CD4-positive, alpha-beta T cell treated with Interleukin-21 for 1 hour (primary cell): ENCODE measurements at places on chromosomes 6 and 20.

DNA sequence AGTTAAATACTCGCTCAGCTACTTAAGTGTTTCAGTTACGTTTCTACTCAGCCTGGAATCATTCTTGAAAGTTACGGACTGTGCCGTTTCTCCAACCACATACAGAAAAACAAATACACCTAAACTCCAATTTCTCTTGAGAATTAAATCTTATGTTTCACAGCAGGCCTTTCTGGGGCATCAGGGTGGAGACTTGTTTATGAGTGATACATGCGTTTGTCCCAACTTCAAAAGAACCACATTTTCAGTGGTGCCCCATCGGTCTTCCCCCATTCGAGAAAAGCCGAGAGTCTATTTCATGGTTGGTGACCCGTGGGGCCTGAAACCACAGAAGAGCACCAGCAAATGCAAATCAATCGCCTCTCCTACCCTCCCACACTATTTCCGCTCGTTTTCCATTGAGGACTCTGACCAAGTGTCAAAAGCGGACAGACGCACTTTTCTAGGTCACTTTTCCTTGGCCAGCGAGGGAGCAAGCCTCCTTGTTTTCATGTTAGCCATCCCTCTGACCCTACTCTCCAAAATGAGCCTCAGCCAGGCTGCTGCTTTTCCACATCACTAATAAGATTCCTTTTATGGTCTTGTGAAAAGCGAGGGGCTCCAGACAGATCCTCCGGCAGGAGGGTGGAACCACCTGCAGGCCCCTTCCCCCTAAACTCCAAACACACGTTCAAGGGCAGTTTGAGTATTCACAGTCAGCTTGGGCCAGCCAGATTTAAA, 3.1 kb downstream of the JAG1 start:
- no peak for DNase-seq

DNA sequence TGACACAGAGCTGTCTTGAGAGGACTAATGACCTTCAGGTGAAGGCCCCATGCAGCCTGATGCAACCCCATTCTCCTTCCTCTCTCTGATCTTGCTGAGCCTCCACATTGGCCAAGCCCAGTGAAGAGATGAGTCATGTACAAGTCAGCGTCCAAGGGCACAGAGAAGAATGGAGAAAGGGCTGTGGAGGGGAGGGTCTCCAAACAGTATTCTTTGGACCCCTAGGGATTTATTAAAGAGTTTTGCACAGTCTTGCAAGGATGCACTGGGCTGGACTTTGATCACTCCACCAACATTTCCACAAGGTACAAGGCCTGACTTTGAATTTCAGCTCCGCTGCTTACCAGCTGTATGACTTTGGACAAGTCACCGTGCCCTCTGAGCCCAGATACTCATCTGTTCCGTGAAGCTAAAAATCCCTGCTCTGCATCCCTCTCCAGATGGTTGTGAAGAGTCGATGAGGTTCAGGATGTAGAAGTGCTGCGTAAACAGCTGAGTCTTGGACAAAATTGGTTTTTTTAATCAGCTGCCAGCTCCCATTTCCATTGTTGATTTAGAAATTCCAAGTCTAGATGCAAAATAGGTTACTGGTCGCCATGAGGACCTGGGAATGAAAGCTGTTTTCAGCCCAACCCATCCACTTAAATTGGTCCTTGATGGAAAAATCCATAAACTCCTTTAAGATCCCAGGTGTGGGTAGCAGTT, 14.1 kb upstream of the KCNG1 start:
- no peak for DNase-seq

DNA sequence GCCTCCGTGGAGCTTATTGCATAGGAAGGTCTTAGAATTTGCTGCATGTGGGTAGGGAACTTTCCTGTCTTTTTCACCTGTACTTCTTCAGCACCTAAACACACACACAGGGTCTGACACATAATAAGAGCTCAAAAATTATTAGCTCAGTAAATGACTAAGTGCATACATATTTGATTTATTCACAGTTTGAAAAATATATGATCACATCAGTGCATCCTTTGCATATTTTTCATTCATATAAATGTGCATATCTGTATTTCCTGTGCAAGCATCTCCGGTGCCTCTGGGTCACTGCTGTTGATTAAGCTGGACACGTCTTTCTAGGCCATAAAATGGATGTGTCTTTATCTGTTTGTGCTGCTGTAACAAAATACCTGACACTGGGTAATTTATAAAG, 234.7 kb downstream of the UST start:
- DNase-seq = no peak

GRCh38 chr20:5072756-5073659, 46.8 kb downstream of the PCNA start:
- no peak for DNase-seq

DNA sequence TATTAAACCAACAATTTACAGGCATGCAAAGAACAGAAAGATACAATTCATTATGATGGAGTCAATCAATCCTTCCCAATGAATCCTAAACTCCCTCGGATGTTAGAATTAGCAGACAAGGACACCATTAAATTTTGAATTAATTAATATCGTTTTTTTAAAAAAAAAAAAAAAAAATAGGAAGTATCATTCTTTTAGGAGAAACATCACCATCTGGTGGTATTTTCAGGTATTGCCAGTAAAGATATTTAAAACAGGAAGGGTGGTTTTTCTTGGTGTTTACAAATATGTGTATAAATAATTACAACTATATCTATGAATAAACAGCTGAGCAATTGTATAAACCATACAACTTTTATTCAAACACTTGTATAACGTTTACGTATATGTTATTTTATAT, 564.4 kb downstream of the HAO1 start:
- DNase-seq = no peak

DNA sequence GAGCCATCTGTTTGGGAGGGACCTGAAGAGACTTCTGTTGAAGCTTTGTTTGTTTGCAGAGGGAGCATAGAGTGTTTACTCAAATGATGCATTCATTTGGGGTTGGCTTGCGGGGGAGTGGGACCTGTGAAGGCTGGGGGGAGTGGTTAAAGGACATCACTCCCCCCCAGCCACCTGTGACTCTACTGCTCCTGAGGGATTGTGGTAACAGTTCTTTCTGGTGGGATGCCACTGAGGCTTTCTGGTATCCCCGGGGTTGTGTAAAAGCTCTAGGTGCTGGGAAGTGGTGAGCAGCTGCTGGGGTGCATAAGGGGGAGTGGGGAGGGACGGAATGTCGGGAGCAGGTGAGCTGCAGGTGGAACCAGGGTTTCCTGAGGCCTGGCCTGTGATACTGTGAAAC, 239.2 kb upstream of the QKI start:
- DNase-seq = no peak

DNA sequence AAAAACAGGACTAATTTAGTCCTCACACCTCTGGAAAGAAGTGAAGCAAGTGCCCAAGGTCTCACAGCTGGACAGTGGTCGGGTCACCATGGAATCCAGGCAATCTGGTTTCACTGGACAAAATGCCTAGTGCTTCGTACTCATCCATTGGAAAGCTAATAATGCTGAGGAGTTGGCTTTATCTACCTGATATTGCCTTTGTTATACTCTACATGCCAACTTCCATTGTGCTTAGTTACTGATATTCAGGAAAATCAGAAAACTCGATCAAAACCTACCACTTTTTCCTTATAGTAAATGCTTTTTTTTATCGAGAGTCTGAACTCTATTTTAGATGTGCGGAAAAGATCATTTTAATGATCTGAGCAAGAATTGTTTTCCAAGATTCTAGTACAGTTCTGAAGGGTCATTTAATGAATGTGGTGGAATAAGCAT, 966 bp downstream of the CFAP206 start:
- no peak for DNase-seq

GRCh38 chr20:24018796-24019195, 30.2 kb upstream of the GGTLC1 start:
- DNase-seq = no peak

- DNase-seq = no peak
These were observed 25.8 kb downstream of the NKAIN2 start for GRCh38 chr6:123829302-123829953.

GRCh38 chr20:21315138-21315537, 12.0 kb downstream of the XRN2 start:
- DNase-seq = peak; percentile 19

DNA sequence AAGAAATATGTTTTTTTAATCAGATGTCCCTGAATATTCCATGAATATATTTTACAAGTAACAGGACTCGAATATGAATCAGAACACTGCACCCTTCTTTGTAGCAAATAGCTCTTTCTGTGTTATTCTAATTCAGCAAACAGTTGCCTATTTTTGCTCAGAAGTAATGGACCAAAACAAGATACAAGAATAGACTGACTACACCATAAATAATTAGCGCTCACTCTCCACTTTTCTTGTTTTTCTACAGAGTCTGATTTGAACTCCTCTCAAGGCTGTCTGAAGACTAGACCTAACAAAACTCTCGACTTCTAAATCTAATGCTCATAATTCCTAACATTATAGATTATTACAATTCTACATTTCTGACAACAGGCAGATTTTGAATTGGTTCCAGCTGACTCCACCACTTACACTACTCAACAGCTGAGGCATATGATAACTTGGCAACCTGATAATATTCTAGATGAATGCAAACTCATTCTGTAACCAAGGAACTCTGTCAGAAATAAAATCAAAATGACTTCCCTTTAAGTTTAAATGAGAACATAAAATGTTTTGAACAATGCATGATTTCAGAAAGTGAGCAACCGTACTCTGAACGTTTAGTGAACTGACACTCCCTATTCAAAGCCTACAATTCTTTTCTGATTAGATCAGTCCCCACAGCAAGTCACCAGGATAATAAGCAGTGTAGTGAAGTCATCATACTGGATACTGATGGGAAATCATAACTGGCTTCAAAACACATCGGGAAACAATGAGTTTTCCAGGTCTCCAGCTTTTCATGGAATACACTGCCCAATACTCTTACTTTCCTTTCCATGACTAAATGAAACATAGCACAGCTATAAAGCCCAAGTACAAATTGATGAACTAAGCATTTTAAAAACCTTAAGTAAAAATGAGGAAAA, 114.2 kb upstream of the BEND6 start:
- DNase-seq = no peak

DNA sequence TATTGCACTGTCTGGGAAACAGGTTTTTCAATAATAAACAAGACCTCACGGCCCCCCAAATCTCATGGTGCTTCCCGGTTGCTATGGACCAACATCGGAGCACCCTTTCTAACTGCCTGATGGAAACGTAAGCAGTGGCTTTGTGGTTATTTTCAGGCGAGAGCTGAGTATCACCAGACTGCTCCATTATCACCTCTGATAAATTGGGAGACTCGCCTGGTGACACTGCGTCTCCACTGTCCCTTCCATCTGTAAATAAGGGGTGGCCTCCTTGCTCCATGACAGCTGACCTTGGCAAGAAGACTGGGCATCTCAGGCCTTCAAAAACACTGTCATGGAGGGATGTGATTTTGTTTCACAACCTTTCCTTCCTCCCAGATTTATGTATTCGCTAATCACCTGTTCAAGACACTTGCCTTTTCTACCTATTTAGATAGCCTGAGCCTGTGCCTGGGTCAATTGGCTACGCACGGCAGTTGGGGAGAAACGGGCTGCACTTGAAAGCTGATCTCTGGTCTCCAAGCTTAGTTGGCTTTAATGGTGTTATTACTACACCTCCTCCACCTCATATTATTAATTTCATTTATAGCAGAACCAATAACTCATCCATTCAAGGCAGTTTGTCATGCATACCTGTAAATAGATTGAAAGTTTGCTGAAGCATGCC, 17.7 kb upstream of the CDH4 start:
- no peak for DNase-seq

- DNase-seq = no peak
These were observed 8.2 kb upstream of the ADGRF4 start for GRCh38 chr6:47690214-47690613.

- no peak for DNase-seq
These were observed 54.0 kb upstream of the STMND1 start for GRCh38 chr6:17047889-17048288.

GRCh38 chr6:81859884-81860283, 107.4 kb upstream of the TENT5A start:
- no peak for DNase-seq

DNA sequence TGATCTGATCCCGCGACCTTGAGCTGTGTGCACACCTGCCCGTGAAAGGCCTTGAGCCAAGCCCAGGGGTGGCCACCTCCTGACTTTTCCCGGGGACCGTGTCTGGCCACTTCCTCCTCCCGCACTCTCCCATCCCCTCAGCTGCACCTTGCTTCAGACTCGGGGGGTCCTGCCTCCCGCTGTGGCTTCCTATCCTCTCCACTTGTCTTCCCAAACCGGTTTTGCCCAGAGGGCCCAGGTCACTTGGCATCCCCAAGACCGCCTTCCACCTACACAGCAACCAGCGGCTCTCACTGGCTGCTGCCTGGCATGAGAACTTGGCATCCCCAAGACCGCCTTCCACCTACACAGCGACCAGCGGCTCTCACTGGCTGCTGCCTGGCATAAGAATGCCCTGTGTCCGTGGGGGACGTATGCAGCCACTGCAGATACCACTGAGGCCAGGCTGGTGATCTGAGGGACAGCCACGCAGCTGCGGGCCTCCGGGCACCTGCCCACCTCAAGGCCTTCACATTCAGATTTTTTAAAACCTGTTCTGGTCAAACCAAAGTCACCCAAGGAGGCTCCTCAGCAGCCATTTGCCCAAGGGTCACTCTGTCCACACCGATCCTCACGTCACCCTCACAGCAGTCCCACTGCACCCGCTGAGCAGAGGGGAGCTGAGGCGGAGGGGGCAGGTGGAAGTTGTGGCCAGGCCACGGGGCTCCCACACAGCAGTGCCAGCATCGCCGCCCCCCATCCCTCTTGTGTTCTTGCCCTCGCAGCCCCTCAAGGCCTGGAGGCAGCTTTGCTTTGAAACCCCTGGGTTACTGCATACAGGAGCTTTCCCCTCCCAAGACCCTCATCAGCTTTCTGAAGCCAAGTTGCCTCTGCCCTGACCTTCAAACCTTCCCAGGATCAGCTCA, 245.5 kb downstream of the TAF4 start:
- DNase-seq = no peak

GRCh38 chr20:52087471-52087870, 104.1 kb downstream of the ZFP64 start:
- no peak for DNase-seq

DNA sequence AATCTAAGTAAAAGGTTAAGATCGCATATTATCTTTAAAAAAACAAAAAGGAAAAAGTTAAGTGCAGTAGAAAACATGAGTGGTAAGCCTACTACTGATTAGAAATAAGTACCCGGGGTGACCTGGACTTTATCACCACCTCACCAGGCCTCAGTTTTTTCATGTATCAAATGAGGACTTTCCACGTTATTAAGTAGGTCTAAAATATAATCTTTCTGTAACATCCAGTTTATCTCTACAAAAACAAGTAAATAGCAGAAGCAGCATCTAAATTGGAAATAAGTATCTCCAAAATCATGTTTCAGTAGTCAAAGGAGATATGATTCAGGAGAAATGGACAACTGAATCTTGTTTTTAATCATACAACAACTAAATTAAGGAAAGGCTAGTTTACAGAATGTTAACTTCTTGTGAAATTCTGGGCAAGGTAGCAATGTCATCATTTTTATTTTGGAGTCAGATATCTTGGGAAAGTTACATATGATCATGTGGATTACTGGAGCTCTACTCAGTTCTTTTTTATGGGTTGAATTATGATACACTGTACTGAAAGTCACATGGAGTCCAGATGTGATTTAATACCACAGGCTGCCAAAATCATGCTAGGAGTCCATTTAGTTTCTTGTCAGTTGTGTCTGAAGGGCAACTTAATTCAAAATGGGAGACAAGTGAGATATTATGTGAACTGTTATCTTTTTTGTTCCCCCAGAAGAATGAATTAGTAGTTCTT, 114.7 kb upstream of the PRL start:
- no peak for DNase-seq
